Posterior cingulate gyrus (tissue), 11 donors: ENCODE measurements at places on chromosomes 13 and 19.

DNA sequence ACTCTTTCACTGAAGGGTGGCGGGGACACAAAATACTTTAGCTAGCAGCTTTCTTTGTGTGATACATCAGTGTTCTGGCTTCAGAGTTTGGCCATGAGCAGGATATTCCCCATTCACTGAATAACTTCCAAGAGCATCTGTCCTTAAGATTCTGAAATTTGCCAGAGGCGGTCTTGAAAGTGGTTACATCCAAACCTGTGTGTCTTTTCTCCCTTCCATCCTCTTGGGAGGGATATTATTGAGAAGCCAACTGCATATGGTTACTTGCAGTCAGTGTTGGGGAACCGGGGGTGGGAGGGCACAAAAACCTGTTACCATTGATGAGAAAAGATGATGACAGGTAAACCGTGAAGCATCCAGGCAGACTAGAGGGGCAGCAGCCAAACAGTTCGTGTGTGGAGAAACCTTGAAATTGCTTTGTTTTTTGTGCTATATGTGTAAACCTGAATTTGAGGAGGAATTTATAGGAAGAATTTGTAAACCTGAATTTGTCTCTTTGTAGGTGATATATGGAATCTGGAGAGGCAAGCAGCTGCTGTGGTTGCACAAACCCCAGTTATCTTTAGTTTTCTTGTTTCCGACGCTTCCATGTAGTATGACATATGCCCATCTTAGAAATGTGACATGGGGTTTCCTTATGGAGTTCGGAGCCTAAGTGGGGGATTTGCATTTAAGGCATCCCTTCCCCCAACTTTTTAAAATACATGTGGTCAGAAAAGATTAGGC lies 104.8 kb downstream of the WDFY2 start:
- no peak for DNase-seq

GRCh38 chr19:19537075-19538048 lies 703 bp upstream of the CILP2 start:
- no peak for DNase-seq

DNA sequence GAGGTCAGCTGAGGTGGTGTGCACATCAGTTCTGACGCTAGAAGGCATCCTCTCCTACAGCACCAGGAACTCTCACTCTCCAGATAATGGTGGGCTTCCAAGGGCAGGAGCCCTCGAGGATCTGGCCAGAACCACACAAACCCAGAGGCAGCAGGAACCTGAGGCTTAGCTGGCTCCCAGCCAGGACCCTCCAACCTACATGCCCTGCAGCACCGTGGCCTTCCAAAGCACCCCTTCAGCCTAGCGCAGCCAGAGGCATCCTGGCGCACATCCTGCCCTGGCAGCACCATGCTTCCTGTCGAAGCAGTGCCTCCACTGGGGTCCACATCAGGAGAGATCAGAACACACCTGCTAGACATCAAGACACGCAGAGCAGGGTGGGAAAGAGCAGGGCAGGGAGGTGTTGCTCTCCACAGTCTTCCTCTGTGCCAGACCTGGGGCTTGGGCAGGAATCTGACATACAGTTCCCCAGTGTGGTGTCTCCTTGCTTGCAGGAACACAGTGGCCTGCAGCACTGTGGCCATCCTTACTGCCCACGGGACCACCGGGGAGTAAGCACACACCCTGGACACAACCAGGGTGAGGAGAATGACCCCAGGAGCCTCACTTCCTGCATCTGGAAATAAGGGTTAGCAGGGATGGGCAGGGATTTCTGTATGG lies 21.7 kb downstream of the TUBA3C start:
- no peak for DNase-seq

DNA sequence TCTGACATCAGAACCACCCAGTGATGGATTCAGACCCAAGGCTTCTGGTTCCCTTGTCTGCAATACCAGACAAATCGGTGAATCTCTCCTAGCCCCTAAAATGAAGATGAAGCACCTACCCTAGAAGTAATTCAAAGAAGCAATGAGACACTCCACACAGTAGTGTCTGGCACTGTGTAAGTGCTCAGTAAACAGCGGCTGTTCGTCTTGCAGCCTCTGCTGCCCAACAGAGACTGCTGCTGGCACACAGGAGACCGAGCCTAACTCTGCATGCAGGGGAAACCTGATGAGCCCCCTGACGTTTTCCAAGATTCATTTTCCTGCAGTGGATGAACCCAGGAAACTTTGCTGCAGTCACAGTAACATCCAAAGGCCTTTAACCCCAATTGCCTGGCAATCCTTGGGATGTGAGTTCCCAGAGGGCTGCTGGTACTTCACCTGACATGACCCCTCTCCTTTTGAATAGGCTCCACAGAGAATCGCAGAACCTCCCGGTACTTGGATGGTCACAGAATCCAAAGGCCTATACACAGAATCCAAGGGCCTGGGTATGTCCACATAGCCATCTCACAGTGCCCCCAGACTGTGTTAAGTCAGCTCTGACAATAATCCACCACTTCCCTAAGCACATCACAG lies 6.7 kb downstream of the MED26 start:
- no peak for DNase-seq

- no peak for DNase-seq
Observed at GRCh38 chr19:58319241-58319640, 7.6 kb upstream of the ZSCAN22 start.

- DNase-seq, result no peak
Observed at GRCh38 chr19:10565028-10565566, 713 bp downstream of the KRI1 start.

DNA sequence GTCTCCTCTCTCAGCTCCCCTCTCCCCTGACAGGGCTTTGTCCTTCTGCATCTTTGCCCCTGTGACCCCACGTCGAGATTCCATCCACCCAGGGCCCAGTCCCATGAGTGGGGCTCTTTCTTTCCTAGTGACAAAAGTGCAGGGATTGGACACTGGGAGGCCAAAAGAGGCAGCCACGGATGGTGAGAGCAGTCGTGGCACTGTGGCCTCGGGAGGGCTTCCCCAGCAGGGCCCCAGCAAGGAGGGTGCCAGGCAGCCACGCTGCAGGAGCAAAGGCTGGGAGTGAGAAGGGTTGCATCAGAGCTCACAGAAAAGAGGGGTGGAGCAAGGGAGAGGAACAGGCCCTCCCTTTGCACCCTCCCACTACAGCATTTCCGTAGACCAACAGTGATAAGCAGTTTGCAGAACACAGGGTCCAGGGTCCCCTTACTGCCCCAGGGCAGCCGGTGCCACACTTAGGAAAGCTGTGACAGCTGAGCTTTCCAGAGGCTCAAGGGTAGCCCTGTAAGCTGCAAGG lies 4.9 kb downstream of the ZSCAN1 start:
- no peak for DNase-seq

DNA sequence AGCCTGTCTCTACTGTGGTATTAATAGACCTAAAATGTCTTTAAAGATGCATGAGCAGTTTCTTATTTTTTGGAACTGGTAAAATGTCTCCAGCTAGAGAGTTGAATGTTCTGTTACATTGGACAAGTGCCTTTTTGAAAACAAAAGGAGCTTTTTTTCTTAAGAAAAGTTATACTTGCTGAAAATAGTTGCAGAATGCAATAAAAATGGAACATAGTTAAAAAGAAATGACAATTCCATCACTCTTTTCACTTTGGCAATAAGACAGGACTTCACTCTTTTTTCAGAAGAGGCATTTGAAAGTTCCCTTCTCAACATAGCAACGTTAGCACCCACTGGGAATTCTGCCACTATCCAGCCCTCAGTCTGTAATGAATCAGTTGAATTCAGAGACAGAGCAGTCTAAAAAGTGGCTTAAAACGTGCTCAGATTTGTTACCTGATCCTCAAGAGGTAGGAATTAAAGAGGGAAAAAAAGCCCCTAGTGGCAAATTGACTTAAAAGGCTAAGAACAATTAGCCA lies 10.1 kb downstream of the RGCC start:
- no peak for DNase-seq

GRCh38 chr19:46182476-46182875 lies 34.4 kb downstream of the IGFL2 start:
- DNase-seq, result no peak

DNA sequence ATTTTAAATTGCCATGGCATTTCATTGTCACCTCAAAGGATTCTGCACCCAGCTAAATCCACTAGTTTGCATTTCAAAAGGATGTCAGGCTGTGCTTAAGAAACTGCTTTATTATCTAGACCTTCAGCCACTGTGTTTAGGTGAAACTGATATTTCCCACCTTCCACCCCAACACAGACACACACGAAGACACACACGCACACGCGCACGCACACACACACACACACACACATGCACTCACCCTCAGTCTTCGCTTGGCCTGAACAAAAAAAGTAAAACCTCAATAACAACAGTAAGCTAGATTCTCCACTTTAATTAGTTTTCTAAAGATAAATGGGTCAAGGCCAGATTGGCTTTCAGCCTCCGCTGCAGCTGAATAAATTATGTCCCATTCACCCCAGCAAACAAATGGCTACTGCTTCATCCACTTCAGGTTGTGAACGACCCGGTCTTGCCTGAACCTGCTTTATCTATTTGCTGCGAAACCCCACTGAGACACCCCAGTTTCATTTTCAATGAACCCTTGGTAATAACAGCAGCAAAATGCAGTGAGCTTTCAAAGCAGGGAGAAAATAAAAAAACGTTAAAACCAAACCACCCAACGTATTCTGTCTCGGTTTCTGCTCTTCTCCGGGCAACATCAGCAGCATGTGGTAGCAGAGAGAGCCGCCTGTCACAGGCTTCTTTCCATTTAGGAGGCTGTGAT lies 166.8 kb downstream of the DCT start:
- DNase-seq, result no peak

DNA sequence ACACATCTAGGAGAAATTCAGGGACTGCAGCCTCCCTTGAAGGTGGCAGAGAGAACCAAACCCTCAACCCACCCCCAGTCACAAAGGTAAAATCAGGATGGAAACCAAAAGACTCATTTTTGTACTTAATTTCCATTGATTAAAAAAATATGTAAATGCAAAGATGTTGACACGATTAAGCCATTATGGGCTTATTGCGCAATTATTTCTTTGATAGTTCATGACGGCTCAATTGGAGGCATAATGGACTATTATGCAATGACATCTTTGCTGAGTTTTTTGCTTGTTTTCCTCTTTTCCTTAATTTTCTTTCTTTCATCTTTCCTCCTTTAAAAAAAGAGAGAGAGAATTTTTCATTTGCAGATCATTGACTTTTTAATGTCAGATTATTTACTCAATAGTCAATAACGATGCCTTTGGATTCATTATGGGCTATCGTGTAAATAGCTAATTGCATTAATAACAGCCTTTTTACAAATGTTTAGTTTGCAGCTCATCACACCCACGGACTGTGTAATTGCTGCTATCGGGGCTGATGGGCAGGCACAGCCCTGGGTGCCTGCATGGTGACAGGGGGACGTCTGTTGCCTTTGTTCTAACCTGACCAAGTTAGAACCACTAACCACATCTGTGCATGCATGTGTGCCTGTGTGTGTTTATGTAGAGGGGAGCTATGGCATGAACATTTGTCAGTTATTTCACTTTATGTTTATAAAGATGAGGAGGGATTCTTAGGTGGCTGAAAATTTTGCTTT lies 482.4 kb upstream of the TSHZ3 start:
- DNase-seq, result no peak

- DNase-seq, result no peak
Observed at GRCh38 chr13:102651392-102651791, 43.5 kb downstream of the METTL21C start.

- DNase-seq, result no peak
Observed at GRCh38 chr19:52227196-52227940, 37.5 kb downstream of the PPP2R1A start.
